ENCODE measurements at places on chromosomes 6 and 20.

- DNase-seq, result no peak
Observed at GRCh38 chr20:21523895-21524294, 10.0 kb upstream of the NKX2-2 start.

DNA sequence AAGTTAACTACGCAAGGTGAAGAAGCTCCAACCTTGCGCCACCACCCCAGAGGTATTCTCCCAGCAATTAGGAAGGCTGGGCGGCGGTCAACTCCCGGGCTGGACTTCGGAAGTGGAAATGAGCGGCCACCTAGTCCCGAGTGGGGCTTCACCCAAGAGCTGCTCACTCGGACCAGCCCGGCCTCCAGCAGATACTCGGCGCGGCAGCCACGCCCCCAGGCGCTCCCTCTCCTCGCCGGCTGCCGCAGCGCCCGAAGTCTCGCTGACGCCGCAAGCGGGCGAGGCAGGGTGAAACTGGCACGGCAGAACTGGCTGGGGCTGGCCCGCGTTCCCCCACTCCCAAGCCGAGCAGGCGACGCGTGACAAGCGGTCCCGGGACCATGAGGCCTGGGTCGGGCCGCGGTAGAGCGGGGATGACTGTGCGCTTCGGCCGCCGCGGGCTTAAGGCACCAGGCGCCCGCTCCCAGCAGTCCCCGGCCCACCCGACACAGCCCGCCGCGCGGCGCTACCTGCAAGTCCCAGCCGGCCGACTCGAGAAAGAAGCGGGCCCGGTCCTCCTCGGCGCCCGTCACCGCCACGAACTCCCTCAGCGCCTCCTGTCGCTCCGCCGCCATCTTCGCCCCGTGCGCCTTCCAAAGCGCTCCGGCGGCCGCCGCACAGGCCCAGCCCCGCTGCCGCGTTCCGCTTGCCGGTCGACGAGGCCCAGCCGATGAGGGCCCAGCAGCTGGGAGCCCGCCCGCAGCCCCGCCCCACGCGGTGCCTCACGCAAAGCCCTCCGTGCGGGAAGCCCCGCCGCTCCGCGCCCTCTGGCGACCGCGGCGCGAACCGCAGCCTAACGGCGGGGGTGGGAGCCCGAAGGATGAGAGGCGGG, at the start of gene NSFL1C:
TSS of gene NSFL1C (minus strand) at position 639 of the 871 bp plus-strand sequence. CDS start at position 614, 25 bp downstream.
- DNase-seq, result peak; percentile 99

DNA sequence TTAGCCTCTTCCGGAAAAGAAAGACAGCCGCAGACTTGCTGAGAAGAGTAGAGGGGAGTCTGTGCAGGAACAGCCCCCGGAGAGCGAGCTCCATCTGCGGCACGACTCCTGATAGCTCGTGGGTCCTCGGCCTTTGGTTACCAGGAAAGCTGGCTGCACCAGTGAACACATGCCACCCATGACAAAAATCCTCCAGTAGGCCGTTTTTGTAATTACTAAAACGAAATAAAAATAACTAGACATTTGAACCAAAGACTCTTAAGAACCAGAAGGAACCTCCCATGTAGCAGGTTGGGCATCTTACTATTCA, 42.2 kb downstream of the RAMACL start:
- no peak for DNase-seq

- no peak for DNase-seq
Observed at GRCh38 chr20:55693641-55694040, 311.7 kb downstream of the CBLN4 start.

GRCh38 chr20:49352751-49353150, 74.9 kb upstream of the ZNFX1 start:
- no peak for DNase-seq

DNA sequence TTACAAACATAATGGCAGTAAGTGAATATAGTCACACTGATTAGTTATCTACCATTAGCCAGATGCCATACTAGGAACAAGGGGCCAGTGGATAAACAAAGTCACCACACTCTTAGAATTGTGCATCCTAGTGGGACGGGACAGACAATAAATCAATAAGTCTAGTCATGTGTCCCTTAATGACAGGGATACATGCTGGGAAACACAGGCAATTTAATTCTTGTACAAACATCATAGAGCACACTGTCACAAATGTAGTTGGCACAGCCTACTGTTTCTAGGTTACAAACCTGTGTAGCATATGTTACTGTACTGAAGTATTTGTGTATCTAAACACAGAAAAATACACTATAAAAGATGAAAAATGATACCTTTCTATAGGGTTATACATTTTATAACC, 123.0 kb upstream of the FAM184A start:
- DNase-seq, result no peak

DNA sequence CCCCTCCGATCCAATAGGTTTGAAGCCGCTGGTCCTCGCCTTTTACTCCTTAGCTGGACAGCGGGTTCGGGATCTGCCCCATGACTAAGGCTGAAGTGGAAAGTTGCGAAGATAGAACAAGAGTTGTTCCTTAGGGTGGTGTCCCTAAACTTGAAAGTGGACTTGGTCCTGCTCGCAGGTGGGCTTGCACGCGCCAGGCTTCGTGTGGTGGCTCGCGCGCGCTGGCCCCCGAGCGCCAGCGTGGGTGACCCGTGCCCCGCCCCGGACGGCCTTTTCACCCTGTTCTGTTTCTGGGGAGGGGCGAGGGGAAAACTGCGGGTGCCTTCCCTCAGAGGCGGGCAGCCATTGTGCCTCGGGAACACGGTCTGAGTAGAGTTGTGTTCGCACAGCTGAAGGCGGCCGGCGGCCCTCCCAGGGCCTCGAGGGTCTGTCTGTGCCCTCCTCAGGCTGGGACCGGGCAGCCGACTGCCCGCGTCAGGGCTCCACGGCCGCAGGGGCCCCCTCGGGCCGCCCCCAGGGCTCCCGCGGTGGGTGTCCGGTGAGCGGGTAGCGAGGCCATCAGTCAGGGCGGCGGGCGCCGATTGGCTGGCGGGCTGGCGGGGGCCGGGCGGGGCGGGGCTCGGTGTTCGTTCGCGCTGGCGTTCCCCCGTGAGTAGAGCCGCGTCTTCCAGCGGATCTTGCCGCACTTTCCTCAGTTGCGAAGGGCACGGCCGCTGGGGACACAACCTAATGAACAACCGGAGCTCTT, 33.0 kb downstream of the RREB1 start:
- DNase-seq, result peak; percentile 96

DNA sequence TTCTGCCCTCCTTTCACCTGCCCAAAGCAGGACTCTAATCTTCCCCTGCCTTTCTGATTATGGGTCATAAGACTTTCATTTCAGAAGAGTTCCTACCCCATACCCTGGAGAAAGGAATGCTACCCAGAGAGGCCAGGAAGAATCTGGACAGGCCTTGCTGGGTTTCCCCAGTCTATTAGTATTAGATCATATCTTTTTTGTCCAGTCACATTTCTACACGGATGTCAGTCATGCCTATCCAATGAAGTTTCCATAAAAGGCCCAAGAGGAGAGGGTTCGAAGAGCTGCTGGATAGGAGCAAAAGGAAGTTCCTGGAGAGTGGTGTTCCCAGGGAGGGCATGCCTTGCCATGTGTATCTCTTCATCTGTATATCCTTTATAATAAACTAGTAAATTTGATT, 3.2 kb downstream of the POLH start:
- no peak for DNase-seq

- peak; percentile 50 for DNase-seq
Observed at GRCh38 chr6:73262671-73263569, at the start of gene KHDC1. TSS of gene KHDC1 (minus strand) at chr6:73263196. CDS start at chr6:73242517, 20,679 bp downstream.
